Hematopoietic multipotent progenitor cell treated with erythropoietin and hydrocortisone succinate and interleukin-3 and kit ligand, for 15 days (in vitro differentiated cells): ENCODE measurements at places on chromosomes 13 and 19.
A peak's percentile ranks its signal among the peaks of the same experiment; 100 is the strongest.

DNA sequence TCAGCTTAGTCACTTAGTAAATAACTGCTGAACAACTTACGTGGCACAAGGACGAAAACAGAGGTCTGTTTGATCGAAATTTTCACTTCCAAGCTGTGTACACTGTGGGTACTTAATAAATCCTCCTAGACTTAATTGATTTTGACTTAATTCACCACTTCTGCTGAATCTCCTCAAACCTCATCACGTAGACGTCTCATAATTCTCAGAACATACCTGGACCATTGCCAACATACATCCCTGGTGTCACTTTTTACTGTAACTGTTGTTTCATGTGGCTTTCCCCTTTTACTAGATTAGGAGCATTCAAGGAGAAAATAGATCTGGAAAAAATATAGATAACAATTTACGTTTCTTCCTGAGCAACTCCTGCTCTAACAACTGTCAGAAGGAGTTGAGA lies 105.0 kb downstream of the MBNL2 start:
- DNase-seq = peak; percentile 74

DNA sequence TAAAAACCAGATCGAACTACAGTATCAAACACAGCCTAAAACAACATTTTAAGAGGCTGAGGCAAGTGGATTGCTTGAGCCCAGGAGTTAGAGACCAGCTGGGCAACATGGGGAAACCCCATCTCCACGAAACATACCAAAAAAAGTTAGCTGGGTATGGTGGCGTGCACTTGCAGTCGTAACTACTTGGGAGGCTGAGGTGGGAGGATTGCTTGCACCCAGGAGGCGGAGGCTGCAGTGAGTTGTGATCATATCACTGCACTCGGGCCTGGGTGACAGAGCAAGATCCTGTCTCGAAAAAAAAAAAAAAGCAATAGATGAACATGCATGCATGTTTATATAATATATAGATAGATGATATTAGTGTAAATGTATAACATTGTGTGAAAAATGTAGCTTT lies 5.2 kb upstream of the MRPS31 start:
- DNase-seq = no peak

- DNase-seq = no peak
Measured at GRCh38 chr19:48395170-48395455, 1.6 kb downstream of the GRIN2D start.

DNA sequence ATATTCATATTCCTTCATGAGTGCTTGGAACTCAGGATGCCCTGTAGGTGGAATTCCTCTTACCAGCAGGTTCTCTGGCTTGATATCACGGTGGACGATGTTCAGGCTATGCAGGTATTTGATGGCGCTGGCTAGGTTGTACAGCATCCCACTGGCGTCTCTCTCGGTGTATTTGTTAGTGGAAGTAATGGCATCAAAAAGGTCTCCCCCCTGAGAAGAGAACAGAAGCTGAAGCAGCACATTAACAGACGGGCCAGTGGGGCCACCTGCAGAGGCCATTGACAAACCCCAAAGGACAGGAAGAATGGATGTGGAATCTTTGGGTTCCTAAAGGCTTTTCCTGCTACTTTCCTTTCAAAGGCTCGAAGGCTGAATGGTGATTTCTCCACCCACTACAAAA lies 308.5 kb downstream of the DCLK1 start:
- DNase-seq = no peak

- DNase-seq = no peak
Measured at GRCh38 chr19:41441321-41441945, 1.5 kb upstream of the ERICH4 start.

GRCh38 chr13:56720841-56721240 lies 419.9 kb upstream of the PRR20A start:
- no peak for DNase-seq

DNA sequence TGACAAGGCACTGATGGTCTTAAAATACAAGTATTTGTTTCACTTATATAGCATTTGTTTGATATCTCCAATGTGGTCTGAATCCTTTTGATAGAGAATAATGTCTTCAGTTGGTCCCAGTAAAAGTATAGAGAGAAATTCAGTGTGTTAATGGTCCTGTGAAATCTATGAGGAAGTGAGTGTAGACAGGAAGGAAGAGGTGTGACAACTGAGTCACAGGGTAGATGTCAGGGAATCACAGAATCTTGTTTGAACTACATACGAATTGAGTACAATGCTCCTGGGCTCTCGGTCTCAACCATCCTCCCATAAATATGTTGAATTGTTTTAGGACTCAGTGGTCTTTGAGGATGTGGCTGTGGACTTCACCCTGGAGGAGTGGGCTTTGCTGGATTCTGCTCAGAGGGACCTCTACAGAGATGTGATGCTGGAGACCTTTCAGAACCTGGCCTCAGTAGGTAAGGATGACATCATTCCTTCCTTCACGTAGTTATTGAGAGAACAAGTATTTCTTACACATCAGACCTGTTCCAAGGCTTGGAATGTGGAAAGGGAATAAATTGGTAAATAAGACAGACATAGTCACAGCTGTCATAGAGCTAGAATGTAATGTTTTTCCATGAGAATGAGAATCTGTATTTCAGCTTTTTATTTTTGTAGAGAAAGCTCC lies 9.1 kb downstream of the ZNF555 start:
- DNase-seq = no peak

DNA sequence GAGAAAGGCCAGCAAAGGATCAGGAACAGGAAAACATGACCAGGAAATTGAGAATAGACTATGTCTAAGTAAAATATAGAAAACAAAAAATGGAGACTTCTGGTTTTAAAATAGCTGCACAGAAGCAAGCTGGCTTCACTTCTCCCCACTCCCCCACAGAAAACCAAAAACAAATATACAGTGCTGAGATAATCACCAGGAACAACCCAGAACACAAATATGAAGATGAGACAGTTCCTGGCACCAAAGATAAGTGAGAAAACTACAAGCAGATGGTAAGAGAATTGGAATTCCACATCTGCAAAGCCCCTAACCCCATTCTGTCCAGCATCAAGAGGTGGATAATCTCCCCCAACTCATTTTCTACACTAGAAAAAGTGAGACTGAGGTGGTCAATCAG lies 397.7 kb downstream of the SUCLA2 start:
- DNase-seq = no peak

- no peak for DNase-seq
Measured at GRCh38 chr19:15897738-15898276, at the start of gene CYP4F2. Gene CYP4F2, minus strand, starts transcription at chr19:15898074. Its CDS starts 463 bp downstream, at chr19:15897611.

GRCh38 chr13:113089693-113090414 lies 15.7 kb upstream of the F7 start:
- DNase-seq = no peak

- DNase-seq = no peak
Measured at GRCh38 chr13:23500849-23501248, 67.3 kb upstream of the SACS start.

- DNase-seq = peak; percentile 19
Measured at GRCh38 chr13:75326173-75327134, 155.5 kb downstream of the TBC1D4 start.

DNA sequence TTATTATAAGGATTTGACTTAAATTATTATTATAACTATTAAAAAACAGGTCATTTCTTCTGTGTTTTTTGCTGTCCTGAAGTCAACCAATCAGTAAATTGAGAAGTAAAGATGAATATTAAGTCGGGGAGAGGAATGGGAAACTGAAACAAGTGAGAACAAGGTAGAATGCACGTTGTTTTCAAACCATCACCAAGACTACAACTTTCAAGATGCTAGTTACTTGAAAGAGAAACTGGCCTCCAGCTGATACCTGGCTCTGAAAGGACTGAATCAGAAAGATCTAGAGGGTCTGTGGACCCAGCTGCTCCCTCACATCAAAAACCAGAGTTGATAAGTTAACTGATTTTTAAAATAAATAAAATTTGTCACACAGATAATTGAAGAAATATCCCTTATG lies 1301.5 kb upstream of the ATXN8OS start:
- DNase-seq = no peak

DNA sequence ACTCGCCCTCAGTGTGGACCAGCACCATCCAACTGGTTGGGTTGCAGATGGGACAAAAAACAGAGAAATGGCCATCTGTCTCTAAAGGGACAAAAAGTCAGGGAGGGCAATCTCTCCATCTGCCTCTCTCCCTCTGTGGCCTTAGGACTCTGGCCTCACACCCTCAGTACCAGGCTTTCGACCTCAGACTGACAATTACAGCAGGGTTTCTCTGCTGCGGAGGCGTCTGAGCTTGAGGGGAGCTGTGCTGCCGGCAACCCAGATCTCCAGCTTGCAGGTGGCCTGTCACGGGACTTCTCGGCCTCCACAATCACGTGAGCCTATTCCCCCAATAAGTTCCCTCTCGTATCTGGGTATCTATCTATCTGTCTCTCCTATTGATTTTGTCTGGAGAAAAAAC lies 27.7 kb downstream of the MLLT1 start:
- DNase-seq = no peak

- no peak for DNase-seq
Measured at GRCh38 chr13:79392882-79393563, 13.0 kb downstream of the RBM26 start.

DNA sequence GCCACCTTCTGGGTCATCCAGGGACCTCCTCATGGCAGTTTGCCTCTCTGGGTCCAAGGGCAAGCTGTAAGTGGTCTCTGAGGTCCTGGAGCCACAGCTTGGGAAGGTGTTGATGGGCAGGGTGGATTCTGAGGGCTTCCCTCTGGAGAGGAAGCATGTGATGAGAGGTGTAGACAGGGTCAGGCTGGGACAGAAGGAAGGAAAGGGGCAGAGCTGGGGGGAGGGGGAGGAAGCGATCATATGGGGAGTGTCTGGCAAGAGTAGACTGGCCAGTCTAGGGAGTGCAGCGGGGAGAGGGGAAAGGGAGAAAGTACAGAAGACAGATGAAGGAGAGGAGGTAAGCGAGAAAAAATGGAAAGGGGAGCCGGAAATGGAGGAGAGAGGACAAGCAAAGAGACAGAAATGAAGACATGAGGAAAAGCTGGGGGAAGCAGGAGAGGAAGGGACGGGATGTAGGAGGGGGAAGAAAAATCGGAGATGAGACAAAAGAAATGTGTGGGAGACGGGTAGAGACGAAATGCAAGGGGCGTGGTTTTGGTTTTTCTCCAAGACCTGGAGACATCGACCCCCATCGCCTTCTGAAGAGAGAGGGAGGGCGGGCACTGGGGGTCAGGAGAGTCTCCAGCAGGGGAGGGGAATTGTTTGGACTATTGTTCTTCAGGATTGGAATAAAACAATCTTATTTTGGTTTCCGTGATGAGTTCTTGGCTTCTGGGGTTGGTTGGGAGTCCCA lies 26.6 kb downstream of the ZSWIM9 start:
- DNase-seq = no peak

DNA sequence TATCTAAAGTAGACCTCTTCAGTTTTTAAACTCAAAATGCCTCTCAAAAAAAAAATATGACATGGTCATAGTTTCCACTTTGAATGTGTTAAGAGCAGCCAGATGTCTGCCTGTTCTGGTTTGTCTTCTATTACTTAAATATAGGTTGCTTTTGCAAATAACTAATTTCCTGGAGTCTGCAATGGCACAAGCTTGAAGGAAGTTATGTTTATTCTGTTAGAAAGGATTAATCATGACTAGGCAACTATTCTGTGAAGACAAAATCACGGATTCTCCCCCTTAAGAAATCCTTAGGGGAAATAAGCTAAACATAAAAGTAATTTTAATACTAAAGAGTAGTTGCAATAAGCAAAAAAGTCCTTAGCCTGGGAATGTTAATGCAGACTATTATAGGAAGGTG lies 26.3 kb downstream of the SKA3 start:
- no peak for DNase-seq

GRCh38 chr13:92745258-92745657 lies 481.3 kb upstream of the GPC6 start:
- DNase-seq = no peak

DNA sequence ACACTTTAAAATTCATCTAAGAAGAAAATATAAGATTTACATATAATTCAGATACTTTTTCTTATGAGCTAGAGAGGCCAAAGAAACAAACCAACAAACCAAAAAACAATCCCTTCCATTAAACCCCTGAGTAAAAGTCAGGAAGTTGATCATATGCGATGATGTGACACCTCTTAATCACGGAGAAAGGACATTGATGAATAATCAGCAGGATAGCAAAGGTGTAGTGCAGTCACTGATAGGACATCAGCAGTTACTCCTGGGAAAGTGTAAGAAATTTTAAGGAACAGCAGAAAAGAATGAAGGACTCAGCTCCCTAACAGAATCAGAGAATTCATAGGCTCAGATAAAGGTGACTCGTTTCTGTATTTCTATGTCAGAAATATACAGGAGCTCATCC lies 202.4 kb upstream of the EDNRB start:
- DNase-seq = no peak

DNA sequence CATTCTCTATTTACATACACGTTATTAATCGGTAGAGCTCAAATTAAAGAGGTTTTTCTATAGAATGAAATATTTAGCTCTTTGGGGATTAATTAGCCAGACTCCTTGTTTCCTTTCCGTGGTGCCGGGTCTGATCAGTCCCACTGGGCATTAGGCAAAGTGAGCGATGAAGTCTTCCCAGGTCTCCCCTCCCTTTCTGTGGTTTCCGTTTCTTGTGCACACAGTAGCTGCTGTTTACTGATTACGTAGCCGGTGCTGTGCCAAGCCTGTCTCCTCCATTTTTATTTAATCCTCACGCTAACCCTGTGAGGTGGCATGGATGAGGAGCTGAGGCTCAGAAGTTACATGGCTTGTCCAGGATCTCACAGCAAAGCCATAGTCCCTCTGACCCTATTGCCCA lies 9.0 kb downstream of the SLC25A15 start:
- peak; percentile 62 for DNase-seq

DNA sequence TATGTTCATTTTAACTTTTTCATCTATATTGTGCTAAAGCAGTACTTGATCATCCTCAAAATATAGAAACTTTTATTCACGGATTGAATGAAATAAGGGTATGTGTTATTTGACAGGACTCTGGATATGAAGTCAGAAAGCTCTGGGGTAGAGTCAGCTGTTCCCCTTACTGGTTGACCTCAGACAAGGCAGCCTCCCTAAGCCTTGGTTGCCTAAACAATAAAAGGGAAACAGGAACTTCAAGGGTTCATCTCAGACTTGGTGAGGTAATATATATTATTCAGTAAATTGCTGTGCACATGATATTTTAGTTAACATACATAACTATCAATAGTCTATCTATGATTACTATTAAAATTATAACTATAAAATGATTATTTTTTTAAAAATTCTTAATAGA lies 13.6 kb downstream of the POLR1D start:
- no peak for DNase-seq

GRCh38 chr19:33488826-33489225 lies 32.8 kb downstream of the PEPD start:
- no peak for DNase-seq
